ENCODE measurements at places on chromosomes 1 and 21.

- no peak for DNase-seq
These were observed 262.2 kb downstream of the AJAP1 start for GRCh38 chr1:4916610-4917009.

- DNase-seq: no peak
These were observed 5.5 kb downstream of the MFSD2A start for GRCh38 chr1:39960431-39960958.

DNA sequence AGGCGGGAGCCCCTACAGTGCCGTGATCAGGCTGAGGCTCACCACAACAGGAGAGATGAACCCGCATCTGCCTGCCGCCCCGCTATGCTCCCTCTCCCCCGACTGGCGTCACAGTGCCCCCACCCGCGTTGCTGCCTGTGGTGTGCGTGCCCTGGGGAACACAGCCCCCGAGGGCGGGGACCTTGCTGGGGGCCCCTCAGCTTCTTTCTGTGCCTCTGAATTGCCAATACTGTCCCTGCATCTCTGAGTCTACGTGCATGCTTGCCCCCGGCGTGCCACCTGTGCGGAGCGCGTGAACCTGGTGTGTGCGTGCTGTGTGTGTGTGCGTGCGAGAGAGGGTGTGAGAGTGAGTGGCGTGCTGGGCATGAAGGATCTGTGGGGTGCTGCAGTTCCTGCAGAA, 10.3 kb downstream of the PARS2 start:
- no peak for DNase-seq

DNA sequence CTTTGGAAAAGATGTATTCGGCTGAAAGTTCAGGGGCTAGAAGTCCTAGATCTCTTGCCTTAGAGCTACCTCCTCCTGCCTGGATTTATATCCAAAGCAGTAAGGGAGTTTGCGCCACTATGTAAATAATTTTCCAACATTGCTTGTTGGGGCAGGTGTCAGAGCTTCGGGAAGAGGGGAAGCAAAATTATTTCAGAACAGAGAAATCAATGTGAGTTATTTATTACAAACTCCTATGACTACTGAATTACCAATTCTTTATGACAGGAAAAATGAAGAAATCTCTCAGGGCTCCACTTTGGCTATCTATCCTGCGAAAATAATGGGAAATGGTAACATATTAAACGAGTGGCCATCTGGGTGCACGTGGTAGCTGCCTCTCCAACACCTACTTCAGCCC, at the start of gene CRP:
TSS of gene CRP (minus strand) at position 61 of the 400 bp plus-strand sequence. CDS start 104 bp downstream, outside the sequence.
- no peak for DNase-seq

DNA sequence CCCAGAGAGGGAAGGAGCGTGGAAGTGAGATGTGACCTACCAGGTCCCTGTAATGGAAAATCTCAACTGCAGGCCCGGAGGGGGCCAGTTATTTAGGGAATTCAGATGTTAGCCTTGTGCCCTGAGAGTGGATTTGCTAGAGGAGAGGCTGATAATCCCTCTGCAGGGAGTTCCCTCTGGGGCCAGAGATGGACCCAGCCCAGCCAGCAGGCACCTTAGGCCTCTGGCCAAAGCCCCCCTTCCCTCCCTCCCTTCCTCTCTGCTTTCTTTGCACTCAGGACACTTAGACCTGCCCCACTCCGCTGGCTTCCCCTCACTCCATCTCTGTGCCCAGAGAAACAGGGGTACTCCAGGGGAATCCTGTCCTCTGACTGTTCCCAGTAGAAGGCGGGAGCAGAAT, 1.5 kb upstream of the ATP1A2 start:
- no peak for DNase-seq

DNA sequence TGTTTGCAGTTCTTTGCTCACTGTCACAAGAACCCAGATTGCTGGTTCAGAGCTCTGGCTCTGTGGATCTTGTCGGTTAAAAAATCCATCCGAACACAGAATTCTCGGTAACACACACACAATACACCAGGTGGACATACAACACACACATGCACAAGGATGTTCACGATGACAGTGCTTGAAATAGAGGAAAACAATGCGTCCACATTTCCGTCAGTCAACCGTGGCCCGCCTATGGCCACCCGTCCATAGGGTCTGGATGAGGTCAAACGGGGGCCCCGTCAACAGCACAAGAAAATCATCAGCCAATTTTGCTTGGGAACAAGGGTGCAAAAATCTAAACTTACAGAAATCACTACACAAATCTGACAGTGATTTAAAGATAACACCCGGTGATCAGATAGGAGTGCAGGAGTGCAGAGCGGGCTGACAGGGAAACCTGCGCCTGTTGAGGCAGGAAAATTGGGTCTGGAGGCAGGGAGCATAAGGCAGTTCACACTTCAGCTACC, 50.4 kb upstream of the SLC19A1 start:
- DNase-seq: no peak

- no peak for DNase-seq
These were observed 182.7 kb upstream of the PTBP2 start for GRCh38 chr1:96538883-96539282.

DNA sequence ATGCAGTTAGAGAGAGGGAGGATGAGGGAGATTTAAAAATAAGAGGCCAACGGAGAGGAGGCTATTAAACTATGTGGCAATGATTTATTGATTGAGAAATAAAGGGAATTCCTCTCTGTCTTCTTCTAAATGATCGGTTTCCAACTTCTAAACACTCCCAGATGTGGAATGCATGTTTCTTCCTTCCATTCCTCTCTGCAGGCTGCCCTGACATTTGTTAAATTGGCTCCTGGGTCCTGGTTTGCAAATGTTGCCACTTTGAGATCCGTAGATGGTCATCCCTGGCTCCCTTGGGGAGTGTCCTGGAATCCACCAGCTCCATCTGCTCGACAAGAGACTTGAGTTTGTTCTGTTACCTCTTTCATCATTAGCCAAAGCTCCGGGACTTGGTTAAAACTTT, 10.3 kb upstream of the C1orf198 start:
- DNase-seq: no peak

GRCh38 chr1:226626577-226626956, 78.0 kb downstream of the STUM start:
- DNase-seq: peak; percentile 63

- DNase-seq: no peak
These were observed 355.3 kb upstream of the NEGR1 start for GRCh38 chr1:72637593-72637992.

GRCh38 chr1:65866439-65866838, 73.7 kb downstream of the PDE4B start:
- no peak for DNase-seq

- DNase-seq: no peak
These were observed 44.6 kb upstream of the ZBTB18 start for GRCh38 chr1:244006381-244006901.

DNA sequence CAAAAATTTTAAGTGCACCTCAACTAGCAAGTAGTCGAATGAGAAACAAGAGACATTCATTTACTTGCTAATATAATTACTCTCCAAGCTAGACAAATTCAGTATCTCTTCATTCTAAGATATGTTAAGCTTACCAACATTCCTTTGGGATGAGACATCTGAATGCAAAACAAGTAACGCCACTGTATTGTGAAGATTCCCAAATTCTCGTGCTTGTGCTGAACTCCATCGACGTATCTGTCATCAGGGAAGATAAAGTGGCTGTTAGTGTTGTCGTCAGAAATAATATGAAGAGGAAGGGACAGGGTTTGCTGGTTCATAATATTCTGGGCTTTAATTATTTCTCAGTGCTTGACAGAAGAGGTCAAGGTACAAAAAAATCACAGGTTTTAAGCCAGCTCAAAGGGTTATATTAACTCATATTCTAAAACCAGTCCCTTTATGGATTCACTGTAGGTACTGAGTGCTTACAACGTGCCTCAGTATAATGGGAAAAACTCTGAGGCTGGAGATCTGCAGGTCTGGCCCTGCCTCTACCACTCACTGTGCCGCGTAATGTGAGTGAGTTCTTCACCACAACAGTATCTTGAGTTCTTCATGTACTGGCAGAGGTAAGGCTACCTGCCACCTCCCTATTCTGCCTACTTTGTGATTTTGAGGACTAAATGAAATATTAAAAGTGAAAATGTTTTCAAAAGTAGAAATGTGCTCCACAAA, 42.0 kb downstream of the PCSK9 start:
- no peak for DNase-seq

GRCh38 chr1:151790940-151791651, 796 bp upstream of the TDRKH start:
- DNase-seq: no peak

Data from stimulated activated CD8-positive, alpha-beta memory T cell treated with anti-CD3 and anti-CD28 coated beads, Interleukin-4, amount 100 ng/mL, for 24 hours (primary cell).